CD4-positive, alpha-beta T cell treated with Interleukin-1 beta for 1 hour (primary cell): ENCODE measurements at places on chromosomes 16 and 17.

- no peak for DNase-seq
Measured at GRCh38 chr17:4951486-4951885, 567 bp downstream of the ENO3 start.

GRCh38 chr16:35102780-35103403, 1643.5 kb downstream of the TP53TG3F start:
- no peak for DNase-seq

GRCh38 chr17:76558198-76559095, 18.6 kb downstream of the PRCD start:
- no peak for DNase-seq

DNA sequence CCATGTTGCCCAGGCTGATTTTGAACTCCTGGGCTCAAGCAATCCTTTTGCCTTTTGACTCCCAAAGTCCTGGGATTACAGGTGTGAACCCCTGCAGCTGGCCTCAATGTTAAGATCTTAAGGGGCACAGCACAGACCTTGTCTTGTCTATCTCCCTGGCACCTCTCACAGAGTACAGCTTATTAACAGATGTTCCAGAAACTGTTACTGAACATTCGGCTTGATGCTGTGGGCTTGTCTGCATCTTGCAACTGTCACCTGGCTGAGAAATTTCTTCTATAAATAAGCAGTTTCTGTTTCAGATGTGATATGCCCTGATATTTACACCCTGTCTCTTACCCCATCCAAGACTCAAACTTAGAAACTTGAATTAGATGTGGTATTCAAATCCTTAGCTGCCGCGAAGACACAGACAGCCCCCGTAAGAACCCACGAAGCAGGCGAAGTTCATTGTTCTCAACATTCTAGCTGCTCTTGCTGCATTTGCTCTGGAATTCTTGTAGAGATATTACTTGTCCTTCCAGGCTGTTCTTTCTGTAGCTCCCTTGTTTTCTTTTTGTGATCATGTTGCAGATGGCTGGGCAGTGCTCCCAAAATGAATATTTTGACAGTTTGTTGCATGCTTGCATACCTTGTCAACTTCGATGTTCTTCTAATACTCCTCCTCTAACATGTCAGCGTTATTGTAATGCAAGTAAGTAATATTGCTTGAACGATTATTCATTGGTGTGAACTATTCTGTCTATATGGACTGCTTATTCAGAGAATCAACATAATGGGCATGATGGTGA, at the start of gene TNFRSF17:
TNFRSF17 (plus strand) TSS at position 450 of the 791 bp plus-strand sequence; CDS start at position 565, 115 bp downstream.
- DNase-seq = no peak

- DNase-seq = no peak
Measured at GRCh38 chr17:72440961-72441360, 320.1 kb downstream of the SOX9 start.

DNA sequence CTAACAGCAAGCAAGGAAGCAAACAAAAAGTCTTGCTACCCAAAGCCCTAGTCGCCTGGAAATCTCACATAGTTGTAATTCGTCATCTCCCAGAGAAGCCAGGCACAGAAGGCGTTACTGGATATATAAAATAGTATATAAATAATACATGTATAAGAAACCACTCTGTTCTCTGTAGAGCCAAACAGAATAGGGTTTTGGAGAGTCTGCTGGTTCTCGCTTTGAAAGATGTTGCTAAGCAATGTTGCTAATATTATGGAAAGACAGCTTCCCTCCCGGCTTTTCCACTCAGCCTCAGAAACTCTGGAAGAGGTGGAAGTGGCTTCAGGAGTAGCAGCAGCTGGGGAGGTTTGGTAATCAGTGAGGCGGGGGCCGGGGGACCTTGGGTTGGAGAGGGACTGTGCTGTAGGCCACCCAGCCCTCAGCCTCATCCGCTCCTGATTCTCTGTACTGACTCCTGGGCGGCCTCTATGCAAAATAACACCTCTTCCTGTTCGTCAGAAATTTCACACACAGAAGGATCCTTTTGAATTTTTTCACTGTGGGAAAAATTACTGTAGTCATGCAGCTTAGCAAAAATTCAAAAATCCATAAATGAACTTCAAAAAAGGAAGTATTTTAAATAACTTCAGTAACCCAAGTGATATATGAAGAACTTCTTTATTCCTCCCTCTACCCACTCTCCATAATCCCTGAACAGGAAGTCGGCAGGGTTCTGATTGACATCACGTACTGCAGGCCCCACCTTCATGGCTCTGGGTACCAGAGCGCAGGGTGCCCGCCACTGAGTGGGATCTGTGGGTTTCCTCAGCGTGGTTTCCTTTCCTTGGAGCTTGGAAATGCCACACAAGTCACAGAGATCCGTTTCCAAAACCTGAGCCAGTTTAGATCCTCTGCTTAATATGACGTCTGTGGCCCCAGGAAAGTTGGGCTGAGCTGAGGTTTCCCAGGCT, 51.4 kb downstream of the RAP1GAP2 start:
- DNase-seq = no peak

GRCh38 chr17:36183001-36183971, 6.8 kb upstream of the TBC1D3B start:
- no peak for DNase-seq

- peak; percentile 73 for DNase-seq
Measured at GRCh38 chr17:78329263-78330059, 30.4 kb downstream of the SOCS3 start.

DNA sequence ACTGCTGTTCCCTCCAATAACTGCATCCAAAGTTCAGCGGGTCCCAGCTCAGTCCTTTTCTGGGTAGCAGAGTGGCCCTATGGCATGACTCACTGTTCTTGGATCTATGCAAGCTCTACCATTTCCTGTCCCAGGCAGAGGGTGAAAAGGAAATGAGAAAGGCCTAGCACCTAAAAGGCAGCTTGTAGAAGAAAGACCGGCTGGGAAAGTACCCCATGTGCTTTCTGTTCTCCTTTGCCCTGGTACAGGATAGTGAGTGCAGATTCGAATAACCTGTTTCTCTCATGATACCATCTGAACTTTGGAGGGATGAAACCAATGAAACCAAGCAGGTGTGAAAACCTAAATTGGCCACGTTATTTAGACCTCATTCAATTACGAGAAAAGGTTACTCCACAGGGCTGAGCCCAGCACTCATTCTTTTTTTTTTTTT, 12.7 kb upstream of the HASPIN start:
- peak; percentile 82 for DNase-seq

DNA sequence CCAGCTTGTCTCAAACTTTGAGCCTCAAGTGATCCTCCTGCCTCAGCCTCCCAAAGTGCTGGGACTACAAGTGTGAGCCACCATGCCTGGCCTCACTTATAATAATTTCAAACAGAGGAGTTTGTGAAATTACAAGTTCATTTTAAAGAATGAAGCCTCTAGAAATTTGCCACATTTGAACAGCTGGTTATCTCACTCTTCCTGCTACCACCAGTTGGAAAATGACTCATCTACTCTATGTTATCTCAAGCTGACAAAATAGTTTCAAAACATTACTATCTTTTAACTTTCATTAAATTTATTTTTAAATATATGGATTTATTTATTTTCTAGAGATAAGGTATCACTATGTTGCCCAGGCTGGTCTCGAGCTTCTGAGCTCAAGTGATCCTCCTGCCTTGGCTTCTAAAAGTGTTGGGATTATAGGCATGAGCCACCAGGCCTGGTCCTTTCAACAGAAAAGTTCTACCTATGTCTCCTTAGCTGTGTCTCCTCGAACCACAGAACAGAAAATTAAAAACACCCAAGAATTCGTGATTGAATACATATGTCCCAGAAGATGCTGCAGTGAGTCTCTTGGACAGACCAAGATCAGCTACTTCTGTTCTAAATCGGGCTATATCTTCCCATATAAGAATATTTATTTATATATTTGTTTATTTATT, 47.6 kb downstream of the MYH13 start:
- no peak for DNase-seq

DNA sequence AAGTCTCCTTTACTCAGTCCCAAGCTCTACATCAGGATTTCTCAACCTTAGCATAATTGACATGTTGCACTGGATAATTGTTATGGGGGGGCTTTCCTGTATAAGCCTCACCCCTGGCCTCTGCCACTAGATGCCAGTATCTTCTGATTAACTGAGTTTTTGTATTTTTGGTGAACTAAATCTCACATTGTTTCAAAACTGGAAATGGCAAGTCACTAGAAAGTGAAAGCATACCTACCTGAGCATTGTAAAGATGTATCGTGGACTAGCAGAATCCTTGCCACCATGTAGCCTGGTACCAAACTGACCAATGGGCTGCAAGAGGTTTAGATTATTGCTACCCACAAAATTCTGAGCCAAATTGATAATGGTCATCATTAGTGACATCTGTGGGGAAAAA, 15.0 kb downstream of the TOP2A start:
- DNase-seq = no peak

GRCh38 chr17:63983320-63983719, 10.6 kb upstream of the SCN4A start:
- no peak for DNase-seq

GRCh38 chr17:60535382-60536279, 9.6 kb upstream of the APPBP2 start:
- DNase-seq = no peak

- DNase-seq = no peak
Measured at GRCh38 chr17:61063528-61063927, 336.1 kb upstream of the TBX2 start.
